ENCODE measurements at places on chromosomes 6 and 20.
A peak's percentile ranks its signal among the peaks of the same experiment; 100 is the strongest.

GRCh38 chr6:96381246-96381645 is 140.4 kb upstream of the UFL1 start:
- DNase-seq, result no peak

- DNase-seq, result no peak
Measured at GRCh38 chr20:3093861-3094361, 9.4 kb upstream of the AVP start.

DNA sequence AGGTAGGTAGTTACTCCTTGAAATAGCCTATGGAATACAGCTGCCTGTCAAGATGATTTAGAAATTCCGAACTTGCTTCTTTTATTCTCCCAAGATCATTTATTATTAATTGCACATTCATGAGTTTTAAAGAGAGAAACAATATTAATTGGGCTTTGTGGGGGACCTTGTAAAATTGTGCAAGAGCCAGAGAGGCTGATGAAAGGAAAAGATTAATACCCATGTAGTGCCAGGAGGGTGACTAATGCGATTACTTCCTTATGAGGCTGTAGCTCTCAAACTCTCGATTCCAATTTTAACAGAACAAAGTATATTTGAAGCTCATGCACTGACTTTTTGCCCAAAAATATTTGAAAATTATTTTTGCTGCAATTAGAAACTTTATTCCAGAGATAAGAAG is 423.8 kb upstream of the ID4 start:
- no peak for DNase-seq

DNA sequence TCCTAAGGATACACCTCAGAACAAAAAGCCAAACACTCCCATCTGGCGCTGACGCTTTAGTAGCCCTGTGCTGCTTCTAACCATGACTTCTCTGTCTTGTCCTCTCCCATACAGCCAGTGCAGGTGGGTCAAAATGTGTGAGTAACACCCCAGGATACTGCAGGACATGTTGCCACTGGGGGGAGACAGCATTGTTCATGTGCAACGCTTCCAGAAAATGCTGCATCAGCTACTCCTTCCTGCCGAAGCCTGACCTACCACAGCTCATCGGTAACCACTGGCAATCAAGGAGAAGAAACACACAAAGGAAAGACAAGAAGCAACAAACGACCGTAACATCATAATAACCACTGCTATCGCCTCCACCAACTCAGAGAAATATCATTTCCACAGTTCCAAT is 1.4 kb downstream of the DEFB132 start:
- DNase-seq, result no peak

DNA sequence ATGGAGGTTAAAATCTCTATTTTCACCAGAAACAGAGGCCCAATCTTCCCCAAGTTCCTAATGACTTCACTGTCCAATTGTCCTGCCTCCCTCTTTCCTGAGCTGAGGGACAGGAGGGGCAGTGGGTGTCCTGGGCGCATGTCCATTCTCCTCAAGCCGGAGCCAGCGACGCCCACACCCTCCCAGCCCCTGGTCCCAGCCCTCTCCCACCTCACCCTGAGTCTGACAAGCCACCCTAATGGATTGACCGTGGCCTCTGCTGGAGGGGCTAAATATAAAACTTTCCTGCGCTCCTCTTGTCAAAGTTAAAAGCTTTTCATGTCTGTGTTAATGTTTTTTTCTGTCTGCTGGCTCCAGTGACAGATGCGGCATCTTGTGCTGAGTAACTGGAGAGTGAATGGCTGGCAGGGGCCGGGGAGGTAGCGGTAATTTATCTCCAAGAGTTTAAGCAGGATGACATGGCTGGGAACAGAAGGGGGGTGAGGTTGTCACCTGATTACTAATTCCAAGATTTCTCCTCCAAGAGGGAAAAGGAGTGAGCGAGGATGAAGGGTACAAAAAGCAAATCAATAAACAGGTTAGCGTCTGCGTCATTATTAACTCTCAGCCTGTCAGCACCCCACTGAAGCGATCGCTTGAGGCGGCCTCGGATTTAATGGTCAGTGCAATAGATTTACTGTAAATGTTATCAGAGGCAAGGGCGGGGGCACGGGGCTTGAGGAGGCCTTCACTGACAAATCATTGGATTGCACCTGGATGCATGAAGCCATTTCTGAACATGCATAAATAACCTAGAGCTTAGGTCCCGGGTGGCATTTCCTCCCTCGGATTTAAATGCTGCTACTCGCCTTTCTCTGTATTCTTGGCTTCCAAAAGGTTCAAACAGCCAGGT is 118.1 kb upstream of the MAFB start:
- DNase-seq, result no peak

DNA sequence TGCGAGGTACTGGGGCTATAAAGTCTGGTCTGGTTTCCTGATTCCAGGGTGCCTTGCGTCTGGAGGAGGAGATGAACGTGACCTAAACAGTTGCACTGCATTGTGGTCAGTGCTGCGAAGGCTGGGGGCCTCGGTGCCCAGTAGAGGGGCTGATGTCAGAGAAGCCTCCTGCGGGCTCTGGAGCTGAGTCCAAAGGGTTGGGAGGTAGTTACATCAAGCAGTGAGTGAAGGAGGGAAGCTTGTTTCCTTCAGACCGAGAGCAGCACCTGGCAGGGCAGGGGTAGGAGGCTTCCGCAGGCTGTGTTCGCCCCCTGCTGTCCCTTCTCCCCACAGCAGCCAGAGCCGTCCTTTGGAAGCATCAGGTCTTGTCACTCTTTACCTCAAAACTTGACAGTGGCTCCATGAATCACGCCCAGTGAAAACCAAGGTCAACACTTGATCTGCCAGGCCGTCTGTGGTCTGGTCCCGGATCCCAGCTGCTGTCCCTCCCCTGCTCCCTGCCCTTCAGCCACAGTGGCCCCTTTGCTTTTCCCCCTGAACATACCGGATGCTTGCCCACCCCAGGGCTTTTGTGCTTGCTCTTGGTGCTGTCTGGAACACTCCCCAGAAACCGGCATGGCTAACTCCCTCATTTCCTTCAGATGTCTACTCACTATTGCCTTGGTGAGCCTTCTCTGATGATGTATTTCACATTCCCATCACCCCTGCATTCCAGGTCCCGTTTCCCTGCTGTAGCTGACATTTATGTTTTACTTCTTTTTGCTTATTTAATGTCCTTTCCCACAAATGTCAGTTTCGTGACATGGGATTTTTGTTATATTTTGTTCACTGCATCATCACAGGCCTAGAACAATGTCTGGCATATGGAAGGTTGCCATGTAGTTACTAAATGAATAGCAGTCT is 7.0 kb downstream of the DYNLRB1 start:
- peak; percentile 6 for DNase-seq

DNA sequence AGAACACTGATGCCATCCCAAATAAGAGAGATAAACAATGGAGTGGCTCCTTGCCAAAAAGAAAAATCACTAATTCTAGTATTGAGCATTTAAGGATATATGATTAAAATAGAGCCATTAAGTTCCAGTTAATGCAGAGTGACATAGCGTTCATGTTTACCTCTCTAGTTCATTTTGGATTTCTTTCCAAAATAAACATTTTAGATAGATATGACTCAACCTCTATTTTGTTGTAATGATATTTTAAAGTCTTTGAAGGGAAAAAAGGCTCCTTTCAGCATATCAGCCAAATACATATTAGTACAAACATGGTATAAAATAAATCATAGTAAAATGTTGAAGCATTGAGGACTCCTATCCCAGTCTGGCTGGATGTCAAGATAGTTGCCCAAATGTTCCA is 33.4 kb downstream of the RWDD2A start:
- no peak for DNase-seq

DNA sequence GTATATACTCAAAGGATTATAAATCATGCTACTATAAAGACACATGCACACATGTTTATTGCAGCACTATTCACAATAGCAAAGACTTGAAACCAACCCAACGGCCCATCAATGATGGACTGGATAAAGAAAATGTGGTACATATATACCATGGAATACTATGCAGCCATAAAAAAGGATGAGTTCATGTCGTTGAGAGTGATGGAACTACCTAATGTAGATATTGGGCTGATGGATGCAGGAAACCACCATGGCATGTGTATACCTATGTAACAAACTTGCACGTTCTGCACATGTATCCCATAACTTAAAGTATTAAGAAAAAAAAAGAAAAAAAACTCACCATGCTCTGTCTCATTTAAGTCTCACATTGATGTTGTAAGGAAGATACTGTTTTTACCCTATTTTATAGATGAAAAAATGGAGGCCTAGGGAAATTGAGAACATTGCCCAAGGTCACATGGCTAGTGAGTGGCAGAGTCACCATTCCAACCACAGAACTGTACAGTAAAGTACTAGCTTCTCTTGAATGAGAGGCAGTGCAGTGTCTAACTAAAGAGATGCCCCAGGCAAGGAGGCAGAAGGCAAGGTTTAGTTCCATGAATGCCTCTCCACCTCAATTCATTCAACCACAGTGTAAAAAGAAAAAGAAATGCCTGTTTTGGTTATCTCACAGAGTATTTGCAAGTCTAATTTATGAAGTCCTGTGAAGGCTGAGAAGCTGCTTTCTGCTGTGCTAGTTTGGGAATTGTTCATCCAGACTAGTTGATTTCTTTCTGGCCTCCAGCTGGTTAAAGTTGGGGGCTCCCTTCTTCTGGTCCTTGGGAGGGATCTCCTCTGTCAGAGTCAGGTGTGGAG is 68.2 kb downstream of the FIG4 start:
- no peak for DNase-seq

- no peak for DNase-seq
Measured at GRCh38 chr6:35554811-35555210, 42.1 kb upstream of the TULP1 start.

DNA sequence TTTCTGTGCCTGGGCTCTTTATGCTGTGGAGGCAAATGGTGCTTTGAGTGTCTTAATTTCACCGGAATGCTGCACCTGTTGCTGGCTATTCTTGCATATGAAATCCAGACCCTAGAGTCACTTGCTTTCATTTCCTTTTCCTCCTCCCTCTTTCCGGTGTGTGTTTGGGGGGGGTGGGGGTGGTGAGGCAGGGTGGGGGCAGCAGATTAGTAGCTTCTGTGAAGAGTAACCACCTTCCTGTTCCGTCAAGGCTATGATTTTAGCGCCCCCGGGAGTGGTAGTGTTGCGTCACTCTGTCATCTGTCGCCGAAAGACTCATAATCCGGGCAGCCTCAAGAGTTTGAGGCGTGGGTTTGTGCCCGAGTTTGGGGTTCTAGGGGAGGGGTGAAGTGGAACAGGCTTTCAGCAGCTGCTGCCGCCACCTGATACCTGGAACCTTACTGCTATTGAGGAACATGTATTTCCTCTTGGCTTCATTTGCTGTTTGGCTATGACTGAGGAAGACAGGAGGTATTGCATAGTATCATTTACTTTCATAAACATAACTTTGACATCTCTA is 49.1 kb downstream of the UTRN start:
- DNase-seq, result peak; percentile 40

DNA sequence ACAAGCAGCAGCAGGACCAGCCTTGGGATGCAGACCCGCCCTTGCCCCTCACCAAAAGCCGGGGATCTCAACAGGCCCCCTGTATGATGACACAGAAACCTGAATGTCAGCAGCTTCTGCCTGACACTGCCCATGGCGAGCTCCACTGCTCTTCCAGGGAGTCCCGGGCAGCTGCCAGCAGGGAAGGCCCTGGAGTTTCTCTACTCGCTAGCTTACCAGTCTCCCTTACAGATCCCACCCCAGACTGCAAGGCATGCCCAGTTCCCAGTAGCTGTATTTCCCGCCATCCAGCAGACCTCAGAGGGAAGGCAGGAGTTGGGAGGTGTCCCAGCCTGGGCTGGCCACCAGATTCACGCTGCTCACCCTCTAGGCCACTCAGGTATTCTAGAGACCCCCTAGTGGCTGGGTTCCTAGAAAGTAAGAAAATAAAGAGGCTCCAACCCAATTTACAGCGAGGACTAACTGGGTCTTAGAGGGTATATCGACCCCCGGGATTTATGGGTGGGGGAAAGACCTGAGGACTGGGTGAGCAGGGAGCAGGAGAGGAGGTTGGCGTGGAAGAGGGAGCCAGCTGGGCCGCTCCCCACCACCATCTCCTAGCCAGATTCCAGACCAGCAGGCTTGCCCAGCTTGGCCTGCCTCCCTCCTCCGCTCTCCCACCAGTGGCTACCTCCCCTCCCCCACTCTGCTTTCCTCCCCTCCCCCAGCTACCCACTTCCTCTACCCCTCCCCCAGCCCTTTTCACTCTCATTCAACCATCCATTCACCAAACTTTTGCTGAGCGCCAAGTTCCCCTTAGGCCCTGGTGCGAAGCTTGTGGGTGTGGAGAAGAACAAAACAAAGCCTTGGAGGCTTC is 9.7 kb upstream of the HMGA1 start:
- no peak for DNase-seq

All from activated CD8-positive, alpha-beta memory T cell treated with anti-CD3 and anti-CD28 coated beads for 48 hours (primary cell).